ENCODE measurements at places on chromosomes 3 and 15. TPM values are rescaled to one million over a fixed set of nuclear protein-coding genes. Genes with fewer than 3 reads are reported as not detected.

- peaks cover 10% of the 10 kb centered on the region for H3K4me1 ChIP-seq
- no peaks in the 10 kb centered on the region for H3K36me3 ChIP-seq
These were observed 44.8 kb upstream of the TLE3 start for GRCh38 chr15:70142322-70143191.

- H3K4me1 ChIP-seq, result peaks cover 8% of the 10 kb centered on the region
- no peak overlapping the region for H3K27ac ChIP-seq
- no peak overlapping the region for H3K4me3 ChIP-seq
- H3K27me3 ChIP-seq, result no peaks in the 10 kb centered on the region
These were observed 24.5 kb downstream of the TMOD3 start for GRCh38 chr15:51853998-51854397.

DNA sequence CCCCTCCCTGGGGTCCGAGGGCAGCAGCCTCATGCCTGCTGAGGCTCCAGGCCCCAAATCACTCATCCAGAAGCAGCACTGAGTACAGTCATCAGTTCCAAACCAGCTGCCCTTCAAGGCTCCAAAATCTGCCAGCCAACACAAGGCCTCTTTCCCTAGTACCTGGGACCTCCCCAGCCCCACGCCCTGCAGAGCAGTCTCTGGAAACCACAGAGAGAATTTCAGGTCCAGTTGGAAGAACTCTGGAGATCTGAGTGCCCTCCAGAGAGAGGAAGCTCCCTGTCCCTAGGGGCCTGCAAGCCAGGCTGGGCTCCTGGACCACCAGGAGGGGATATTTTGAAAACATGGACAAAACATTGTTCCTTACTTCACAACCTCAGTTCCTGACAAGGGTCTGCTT, 26.2 kb downstream of the TKT start:
- no peak for DNase-seq
- H3K4me1 ChIP-seq, result no peaks in the 10 kb centered on the region
- H3K27ac ChIP-seq, result no peak overlapping the region
- H3K27me3 ChIP-seq, result no peaks in the 10 kb centered on the region
- H3K36me3 ChIP-seq, result peaks cover 96% of the 10 kb centered on the region
- H3K4me3 ChIP-seq, result no peak overlapping the region

DNA sequence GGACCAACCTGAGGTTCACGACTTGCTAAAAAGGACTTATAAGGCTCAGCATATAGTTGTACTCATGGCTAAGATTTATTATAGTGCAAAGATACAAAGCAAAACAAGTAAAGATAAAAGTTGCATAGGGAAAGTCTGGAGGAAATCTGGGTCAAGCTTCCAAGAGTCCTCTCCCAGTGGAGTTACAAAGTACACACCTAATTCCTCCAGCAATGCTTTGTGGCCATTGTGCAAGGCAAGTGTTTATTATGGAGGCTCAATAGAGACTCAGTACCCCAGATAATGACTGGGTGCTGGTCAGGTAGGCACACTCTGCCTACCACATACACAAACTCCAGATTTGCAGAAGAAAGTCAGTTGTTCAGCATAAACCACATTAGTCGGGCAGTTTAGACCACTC, 22.9 kb downstream of the LNP1 start:
- DNase-seq, result no peak
- no peaks in the 10 kb centered on the region for H3K27me3 ChIP-seq
- no peaks in the 10 kb centered on the region for H3K36me3 ChIP-seq
- H3K27ac ChIP-seq, result no peak overlapping the region

GRCh38 chr3:70342149-70342548, 29.7 kb upstream of the MDFIC2 start:
- H3K27ac ChIP-seq, result no peak overlapping the region
- no peaks in the 10 kb centered on the region for H3K36me3 ChIP-seq
- H3K27me3 ChIP-seq, result no peaks in the 10 kb centered on the region
- H3K4me3 ChIP-seq, result no peak overlapping the region

The RTP1 gene
- total RNA-seq, result not detected

DNA sequence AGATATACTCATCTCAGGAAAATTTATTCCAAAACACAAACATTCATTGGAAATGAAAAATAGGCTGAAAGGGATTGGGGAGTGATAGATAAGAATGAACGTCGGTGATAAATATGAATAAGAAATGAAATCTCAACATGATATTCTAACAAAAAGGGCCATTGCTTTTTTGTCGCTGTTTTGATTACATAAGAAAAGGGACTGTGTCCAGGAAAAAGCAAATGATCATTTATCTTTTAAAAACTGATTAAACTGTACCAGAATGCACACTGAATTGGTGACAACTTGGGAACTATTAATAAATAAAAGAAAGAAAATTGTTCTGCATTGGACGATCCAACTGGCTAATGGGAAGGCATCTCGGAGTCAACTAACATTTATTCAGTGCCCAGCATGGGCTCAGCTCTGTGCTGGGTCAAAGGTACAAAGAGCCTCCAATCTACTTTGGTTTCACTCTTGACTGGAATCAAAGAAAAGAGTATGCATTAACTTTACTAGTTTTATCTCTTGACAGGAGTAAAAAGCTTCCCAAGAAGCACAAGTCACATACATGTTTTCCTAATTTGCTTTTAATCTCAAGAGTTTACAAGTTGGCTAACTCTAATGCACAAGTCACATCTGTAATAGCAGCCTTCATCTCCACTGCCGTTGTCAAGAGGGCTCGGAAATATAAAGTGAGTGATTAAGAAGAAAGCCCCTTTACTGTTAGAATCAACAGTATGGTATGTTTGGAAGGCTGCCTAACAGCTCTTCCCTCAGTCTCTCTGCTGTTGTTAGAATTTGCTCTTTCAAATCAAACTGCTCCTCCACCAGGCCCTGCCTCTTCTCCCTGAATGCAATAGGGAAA, 280.0 kb downstream of the IGSF11 start:
- H3K27me3 ChIP-seq, result no peaks in the 10 kb centered on the region
- H3K36me3 ChIP-seq, result no peaks in the 10 kb centered on the region
- no peak for DNase-seq
- H3K4me3 ChIP-seq, result no peak overlapping the region
- no peak overlapping the region for H3K27ac ChIP-seq

The SAMMSON gene
- total RNA-seq, result not detected

- no peak overlapping the region for H3K27ac ChIP-seq
- H3K36me3 ChIP-seq, result no peaks in the 10 kb centered on the region
- no peak for DNase-seq
- no peaks in the 10 kb centered on the region for H3K27me3 ChIP-seq
- no peaks in the 10 kb centered on the region for H3K4me1 ChIP-seq
- H3K4me3 ChIP-seq, result no peak overlapping the region
These were observed 104.2 kb downstream of the AGBL1 start for GRCh38 chr15:86183596-86184491.

GRCh38 chr15:55327387-55327786, 8.4 kb downstream of the PIGB start:
- DNase-seq, result no peak
- H3K27ac ChIP-seq, result no peak overlapping the region
- H3K4me3 ChIP-seq, result no peak overlapping the region
- H3K4me1 ChIP-seq, result no peaks in the 10 kb centered on the region
- H3K36me3 ChIP-seq, result peaks cover 8% of the 10 kb centered on the region
- H3K27me3 ChIP-seq, result no peaks in the 10 kb centered on the region

- peaks cover 3% of the 10 kb centered on the region for H3K4me1 ChIP-seq
- DNase-seq, result no peak
- H3K27me3 ChIP-seq, result peaks cover 21% of the 10 kb centered on the region
- H3K4me3 ChIP-seq, result no peak overlapping the region
These were observed 7.4 kb downstream of the PRSS50 start for GRCh38 chr3:46710229-46710628.

DNA sequence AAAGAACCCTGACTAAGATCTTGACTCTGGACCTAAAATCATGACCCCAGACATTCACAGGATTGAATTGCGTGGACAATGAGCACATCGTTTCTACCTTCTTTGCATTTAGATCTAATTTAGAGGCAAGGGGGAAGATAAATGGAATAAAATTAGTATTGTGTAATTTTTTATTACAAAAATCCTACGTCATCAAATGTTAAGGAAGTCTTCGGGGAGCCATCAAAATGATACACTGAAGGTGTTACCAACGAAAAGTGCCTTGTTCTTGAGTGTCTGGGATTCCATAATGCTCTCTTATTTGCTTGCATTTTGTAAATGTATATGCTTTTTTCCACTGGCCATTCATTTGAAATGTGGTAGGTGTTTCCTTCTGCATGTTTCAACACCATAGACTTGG, 52.8 kb upstream of the C3orf49 start:
- H3K4me1 ChIP-seq, result no peaks in the 10 kb centered on the region
- no peak overlapping the region for H3K27ac ChIP-seq
- H3K36me3 ChIP-seq, result no peaks in the 10 kb centered on the region

DNA sequence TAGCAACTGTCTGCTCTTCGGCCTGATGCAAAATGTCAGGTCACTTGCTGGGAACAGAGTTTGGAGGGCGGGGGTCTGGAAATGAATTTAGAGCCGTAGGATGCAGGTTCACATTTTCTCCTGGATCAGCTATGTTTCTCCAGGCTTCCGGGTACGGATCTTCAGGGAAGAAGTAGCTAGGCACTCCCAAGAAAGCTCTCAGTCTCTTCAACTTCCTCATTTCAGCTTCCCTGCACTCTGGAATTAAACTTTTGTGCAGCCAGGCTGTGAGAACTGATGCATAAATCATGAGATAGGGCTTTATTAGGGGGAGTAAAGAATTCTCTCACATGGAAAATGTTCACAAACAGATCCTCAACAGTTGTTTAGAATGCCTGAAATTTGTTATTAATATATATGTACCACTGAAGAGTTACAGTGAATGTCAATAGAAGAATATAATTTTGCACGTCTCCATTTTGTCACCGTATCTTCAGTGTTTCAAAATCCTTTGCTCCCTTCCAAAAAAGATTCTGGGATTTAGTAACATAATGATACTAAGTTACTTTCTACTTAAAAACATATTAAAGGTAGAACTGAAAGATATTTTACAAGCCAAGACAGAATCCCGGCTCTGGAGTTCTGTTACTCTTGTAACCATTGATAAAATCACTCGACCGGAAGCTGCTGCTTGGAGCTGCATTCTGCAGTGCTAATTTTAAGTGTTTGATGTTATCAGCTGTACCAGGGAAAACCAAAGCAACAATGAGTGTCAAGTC, 178.5 kb upstream of the P2RY1 start:
- H3K4me3 ChIP-seq, result no peak overlapping the region
- H3K4me1 ChIP-seq, result no peaks in the 10 kb centered on the region
- H3K27me3 ChIP-seq, result no peaks in the 10 kb centered on the region

DNA sequence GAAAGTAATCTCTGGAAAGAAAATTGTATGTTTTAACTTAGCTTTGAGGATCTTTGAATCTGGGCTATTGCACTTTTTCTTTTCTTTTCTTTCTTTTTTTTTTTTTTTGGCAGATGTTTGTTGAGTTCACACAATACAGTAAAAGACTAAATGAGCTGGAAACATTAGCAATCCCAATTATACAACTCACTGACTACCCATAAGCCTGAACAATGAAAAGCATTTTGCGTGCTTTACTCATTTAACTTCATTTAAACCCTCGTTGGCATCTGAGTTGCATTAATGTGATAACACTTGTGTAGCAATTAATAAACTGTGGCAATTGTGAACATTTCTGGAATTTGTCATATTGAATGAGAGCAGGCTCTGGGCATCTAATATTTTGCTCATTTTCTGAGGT, 269.4 kb upstream of the RBMS3 start:
- no peaks in the 10 kb centered on the region for H3K4me1 ChIP-seq
- H3K27ac ChIP-seq, result no peak overlapping the region
- no peaks in the 10 kb centered on the region for H3K36me3 ChIP-seq
- no peak overlapping the region for H3K4me3 ChIP-seq
- DNase-seq, result no peak

GRCh38 chr3:9879830-9880549, at the start of gene CIDEC:
Gene CIDEC, minus strand, starts transcription at chr3:9880253. Its CDS starts 1,767 bp downstream, at chr3:9878486.
- H3K4me1 ChIP-seq, result peaks cover 7% of the 10 kb centered on the region
- peaks cover 4% of the 10 kb centered on the region for H3K27me3 ChIP-seq
- H3K4me3 ChIP-seq, result no peak within 1 kb of the TSS

The BFSP2 gene
- total RNA-seq, result not detected

The CCDC54 gene
- total RNA-seq, result not detected

DNA sequence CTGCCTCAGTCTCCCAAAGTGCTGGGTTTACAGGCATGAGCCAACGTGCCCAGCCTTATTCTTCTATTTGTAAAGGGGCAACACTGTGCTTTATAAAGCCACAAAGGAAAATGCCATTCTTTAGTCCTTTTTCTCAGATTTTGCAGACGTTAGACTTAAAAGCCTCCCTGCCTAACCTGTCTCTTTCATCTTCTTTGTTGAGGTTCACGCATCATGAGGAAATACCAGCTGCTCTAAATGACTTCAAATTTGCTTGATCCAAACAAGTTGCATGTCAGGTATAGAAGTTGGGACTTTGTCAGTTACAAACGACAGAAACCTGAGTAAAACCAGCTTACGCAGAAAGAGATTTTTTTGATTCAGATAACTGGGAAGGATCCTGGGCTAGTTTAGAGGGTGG, 51.1 kb upstream of the LRRFIP2 start:
- no peak overlapping the region for H3K27ac ChIP-seq
- peaks cover 6% of the 10 kb centered on the region for H3K4me1 ChIP-seq
- no peaks in the 10 kb centered on the region for H3K36me3 ChIP-seq
- DNase-seq, result no peak

The TBC1D2B gene
- total RNA-seq, result 17.8 TPM

DNA sequence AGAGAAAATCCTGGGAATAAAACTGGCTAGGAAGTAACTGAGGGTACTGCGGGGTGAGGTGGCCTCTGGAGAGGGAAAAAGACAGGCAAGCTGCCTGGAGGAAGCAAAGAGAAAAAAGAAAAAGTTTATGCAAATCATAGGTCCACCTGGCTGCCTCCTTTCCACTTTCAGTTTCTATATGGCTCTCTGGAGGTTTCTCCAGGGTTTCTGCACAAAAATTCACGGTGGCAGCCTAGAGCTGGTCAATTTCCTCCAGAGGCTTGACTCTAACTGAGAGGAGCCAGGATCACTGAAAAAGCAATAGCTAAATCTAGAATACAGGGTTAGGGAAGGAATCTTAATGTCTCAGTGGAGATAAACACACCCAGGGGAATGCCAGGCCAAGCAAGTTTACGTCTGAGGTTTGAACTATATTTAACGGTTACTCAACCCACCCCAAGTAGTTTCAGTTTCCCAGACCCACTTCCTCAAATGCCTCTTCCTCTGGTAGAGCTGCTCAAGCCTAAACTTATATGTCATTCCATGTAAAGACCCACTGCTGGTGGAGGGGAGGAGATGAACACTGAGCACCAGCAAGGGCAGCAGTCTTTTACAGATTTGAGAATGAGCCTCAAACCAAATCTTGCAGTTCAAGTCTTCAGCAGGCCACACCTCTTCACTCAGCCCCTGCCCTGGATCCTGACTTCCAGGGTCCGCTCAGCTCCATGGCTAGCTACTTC, 5.7 kb downstream of the LYSMD2 start:
- H3K4me1 ChIP-seq, result peaks cover 17% of the 10 kb centered on the region
- DNase-seq, result peak; percentile 85
- H3K27me3 ChIP-seq, result no peaks in the 10 kb centered on the region
- H3K36me3 ChIP-seq, result no peaks in the 10 kb centered on the region

DNA sequence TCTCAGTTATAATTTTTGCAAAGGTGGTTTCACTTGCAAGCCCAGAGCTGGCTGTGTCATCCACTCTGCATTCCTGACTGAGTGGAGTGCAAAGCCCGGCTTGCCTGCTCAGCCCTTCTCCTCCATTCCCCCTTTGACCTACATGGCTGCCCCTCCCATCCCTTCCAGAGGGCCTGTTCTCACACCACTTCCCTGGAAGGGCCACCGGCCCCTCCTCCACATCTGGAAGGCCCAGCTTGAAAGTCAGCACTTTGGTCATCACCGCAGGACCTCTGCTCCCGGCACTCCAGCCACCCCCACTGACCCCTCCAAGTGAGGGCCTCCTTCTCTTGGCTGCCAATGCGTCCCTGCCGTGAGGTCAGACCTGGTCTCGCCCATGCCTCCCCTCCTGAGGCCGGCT, 74.1 kb upstream of the RNF7 start:
- no peaks in the 10 kb centered on the region for H3K27me3 ChIP-seq
- no peaks in the 10 kb centered on the region for H3K36me3 ChIP-seq
- no peak overlapping the region for H3K4me3 ChIP-seq
- peaks cover 5% of the 10 kb centered on the region for H3K4me1 ChIP-seq
- peak; percentile 48 for DNase-seq

Data from IMR-90 (cell line).